MG63 (cell line): ENCODE measurements at places on chromosomes 1 and 21.
A peak's percentile ranks its signal among the peaks of the same experiment; 100 is the strongest.

DNA sequence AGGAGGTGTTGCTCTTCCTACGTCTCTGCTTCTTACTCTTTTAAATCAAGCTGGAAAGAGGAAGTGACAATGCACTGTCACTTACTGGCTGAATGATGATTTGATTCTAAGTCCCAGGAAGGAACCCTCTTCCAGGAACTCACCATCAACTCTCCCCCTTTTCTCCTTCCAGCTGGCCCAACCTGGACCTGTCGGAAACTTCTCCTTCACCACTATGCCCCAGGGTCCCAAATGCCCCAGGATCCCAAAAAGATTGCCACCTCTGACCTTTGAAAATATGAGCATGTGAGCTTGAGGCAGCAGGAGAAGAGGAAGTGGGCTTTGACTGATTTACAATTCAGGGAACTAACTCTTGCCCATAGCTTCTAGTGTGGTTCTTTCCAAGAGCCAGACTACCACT is 5.3 kb upstream of the ADAMTS5 start:
- no peak for DNase-seq

DNA sequence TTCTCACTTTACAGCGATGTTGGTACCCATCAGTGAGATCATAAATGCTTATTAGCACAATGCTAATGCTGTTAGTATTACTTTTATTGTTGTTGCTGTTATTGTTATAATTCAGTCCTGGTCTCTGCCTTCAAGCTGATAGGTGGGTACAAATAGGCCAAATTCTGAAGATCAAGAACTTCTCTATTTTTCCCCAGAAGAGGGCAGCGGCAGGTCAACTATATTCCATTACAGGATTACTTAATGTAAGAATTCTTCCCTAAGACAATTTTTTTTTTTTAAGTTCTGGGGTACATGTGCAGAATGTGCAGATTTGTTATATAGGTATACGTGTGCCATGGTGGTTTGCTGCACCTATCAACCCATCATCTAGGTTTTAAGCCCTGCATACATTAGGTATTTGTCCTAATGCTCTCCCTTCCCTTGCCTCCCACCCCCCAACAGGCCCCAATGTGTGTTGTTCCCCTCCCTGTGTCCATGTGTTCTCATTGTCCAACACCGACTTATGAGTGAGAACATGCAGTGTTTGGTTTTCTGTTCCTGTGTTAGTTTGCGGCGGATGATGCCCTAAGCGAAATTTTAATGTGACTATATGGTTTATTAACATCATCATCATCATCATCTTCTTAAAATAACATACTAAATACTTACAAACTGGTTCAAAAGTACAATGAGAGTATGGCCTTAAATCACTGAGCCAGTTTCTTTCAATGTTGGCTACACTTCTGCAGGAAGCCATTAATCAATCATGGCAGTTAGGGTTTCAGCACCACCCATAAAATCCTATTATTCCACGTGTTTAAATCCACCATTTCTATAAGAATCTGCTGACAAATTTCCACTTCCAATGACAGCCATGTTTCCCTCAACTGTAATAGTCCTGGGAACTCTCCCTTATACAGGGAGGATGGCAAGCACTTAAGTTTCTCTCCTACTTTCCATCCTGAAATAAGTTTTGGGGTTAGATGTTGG is 19.2 kb downstream of the SLC19A2 start:
- DNase-seq = peak; percentile 9

- DNase-seq = no peak
Measured at GRCh38 chr1:68181165-68181556, 51.2 kb downstream of the WLS start.

DNA sequence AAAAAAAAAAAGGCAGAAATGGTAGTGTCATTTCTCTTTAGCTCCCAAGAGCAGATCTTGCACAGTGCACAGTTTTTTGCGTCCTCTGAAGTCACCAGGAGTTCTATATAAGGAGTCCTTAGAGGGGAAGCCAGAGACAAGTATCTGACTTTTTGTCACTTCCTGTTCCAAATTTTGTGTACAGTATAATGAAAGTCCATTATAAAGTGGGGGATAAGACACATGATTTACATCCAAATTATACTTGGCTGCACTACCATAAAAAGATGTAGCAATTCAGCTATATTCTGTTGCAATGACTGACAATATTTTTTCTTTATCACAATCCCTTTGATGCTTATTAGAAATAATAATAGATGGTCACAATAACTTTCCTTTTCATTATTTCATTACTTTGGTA is 1276.9 kb upstream of the ADGRL2 start:
- no peak for DNase-seq

GRCh38 chr1:51557168-51557567 is 38.1 kb upstream of the EPS15 start:
- DNase-seq = no peak

- peak; percentile 6 for DNase-seq
Measured at GRCh38 chr1:158146165-158146564, 34.5 kb upstream of the CD1D start.

DNA sequence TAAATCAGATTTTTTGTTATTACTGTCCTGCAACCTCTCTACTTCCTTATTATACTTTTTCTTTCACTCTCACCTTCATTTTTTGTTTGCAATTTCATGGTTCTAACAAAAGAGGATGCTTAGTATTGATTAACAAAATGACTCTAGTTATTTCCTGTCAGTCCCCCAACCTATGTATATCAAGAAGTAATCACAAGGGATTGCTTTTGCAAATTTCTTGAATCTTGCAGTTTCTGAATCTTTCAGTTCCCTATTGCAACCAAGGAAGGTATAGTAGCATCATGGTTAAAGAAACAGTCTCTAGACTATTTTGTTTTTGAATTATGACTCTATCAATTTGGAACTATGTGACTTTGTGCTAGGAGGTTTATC is 446.9 kb downstream of the NEGR1 start:
- DNase-seq = no peak

GRCh38 chr21:42670884-42671283 is 17.5 kb downstream of the PDE9A start:
- DNase-seq = no peak

DNA sequence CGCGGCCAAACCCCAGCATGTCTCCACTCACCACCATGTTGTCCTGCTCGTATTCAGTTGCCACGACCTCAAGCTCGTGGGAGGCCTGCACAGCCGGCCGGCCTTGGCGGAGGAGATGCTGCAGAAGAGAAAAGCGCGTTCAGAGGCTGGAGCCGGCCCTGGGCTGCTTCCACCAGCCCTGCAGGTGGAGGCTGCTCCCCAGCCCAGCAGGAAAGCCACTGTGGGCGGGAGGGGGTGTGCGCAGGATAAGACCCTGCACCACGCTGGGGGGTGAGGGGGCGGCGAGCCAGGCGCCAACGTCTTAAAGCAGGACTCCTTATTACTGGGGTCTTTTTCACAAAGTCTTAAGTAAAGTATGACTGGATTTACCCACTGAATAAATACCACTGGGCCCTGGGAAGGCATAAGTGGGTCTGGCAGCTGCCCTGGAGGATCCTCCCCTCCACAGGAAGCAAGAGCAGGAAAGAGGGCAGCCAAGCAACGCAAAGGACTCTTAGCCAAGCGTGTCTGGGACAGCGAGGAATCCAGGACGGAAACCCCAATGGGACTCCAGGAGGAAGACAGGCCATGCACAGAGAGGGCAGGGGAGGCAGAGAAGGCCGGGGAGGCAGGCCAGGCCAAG is 104.8 kb downstream of the NPHP4 start:
- no peak for DNase-seq

- no peak for DNase-seq
Measured at GRCh38 chr1:107943694-107944093, 21.3 kb downstream of the VAV3 start.

- DNase-seq = peak; percentile 60
Measured at GRCh38 chr1:33470495-33471012, 1.9 kb upstream of the ZSCAN20 start.

- DNase-seq = no peak
Measured at GRCh38 chr1:114080511-114081436, 72.9 kb downstream of the SYT6 start.

DNA sequence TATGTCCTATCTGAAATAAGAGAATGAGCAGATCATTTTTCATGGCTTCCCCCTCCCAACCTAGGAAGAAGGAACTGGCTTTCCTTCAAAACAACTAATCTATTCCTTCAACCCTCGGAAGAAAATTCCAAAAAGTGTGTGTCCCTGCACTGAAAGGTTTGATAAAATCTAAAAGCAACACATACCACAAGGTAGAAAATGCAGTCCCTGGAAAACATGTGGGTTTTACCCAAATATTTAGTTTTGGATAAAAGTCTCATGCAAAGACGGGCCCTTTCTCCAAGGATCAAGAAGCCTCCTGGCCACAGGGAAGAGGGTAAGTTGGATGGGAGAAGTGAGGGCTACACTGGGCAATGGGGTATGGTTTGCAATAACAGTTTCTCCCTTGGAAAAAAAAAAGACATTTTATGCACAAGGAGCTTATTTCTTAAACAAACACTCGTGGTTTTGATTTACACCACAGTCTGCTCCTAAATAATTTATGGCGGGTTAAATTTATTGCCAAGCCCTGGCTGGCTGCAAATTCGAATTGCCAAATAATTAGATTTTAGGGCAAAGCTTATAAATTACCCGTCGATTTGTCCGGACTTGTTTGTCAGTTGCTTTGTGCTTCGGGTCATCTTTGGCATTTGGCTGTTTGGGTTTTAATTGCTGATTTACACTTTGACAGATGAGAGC is 28.9 kb downstream of the ERI3 start:
- DNase-seq = no peak

- DNase-seq = no peak
Measured at GRCh38 chr1:45103534-45103933, 91.5 kb downstream of the UROD start.
